ENCODE measurements at places on chromosomes 11 and 22. TPM values are rescaled to one million over a fixed set of nuclear protein-coding genes. Genes with fewer than 3 reads are reported as not detected.

DNA sequence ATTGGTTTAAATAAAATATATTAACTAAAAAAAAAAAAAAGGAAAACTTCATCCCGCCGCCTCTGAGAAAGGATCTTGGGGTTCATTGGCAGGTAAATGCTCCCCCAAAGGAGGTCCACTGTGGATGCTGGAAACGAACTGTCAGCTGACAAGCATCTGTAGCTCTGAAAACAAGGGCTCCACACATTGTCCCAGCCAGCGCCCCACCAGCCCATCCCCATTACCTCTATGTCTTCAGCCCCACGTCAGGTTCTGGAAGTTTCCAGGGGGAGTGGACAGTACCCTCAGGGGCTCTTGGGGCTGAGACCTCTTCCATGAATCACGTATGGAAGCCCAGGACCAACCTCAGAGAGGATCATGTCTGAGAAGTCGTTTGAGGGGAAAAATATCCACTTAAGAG lies 66.4 kb upstream of the WNT7B start:
- peak overlapping the region; percentile 53 for H3K4me3 ChIP-seq
- no peaks in the 10 kb centered on the region for H3K36me3 ChIP-seq
- no peaks in the 10 kb centered on the region for H3K4me1 ChIP-seq
- peak; percentile 18 for DNase-seq

- DNase-seq: no peak
- no peaks in the 10 kb centered on the region for H3K27me3 ChIP-seq
- no peaks in the 10 kb centered on the region for H3K36me3 ChIP-seq
- no peak overlapping the region for H3K27ac ChIP-seq
- H3K4me3 ChIP-seq: no peak overlapping the region
These were observed 97.6 kb upstream of the CLMP start for GRCh38 chr11:123292647-123293046.

Gene GPR83
- not detected for total RNA-seq

GRCh38 chr11:100936781-100937180 lies 192.8 kb downstream of the PGR start:
- H3K36me3 ChIP-seq: no peaks in the 10 kb centered on the region
- no peak for DNase-seq
- H3K4me3 ChIP-seq: no peak overlapping the region
- no peak overlapping the region for H3K27ac ChIP-seq

GRCh38 chr11:65416341-65416824 lies 6.2 kb upstream of the NEAT1 start:
- peak overlapping the region; percentile 98 for H3K27ac ChIP-seq
- H3K4me1 ChIP-seq: peaks cover 7% of the 10 kb centered on the region
- H3K4me3 ChIP-seq: peak overlapping the region; percentile 22
- no peaks in the 10 kb centered on the region for H3K36me3 ChIP-seq

Gene LDLRAD3
- total RNA-seq: 10.7 TPM

- DNase-seq: no peak
- no peaks in the 10 kb centered on the region for H3K27me3 ChIP-seq
- H3K36me3 ChIP-seq: no peaks in the 10 kb centered on the region
These were observed 58.1 kb downstream of the HIRA start for GRCh38 chr22:19373450-19373849.

Gene LARGE2
- 0.64 TPM for total RNA-seq

DNA sequence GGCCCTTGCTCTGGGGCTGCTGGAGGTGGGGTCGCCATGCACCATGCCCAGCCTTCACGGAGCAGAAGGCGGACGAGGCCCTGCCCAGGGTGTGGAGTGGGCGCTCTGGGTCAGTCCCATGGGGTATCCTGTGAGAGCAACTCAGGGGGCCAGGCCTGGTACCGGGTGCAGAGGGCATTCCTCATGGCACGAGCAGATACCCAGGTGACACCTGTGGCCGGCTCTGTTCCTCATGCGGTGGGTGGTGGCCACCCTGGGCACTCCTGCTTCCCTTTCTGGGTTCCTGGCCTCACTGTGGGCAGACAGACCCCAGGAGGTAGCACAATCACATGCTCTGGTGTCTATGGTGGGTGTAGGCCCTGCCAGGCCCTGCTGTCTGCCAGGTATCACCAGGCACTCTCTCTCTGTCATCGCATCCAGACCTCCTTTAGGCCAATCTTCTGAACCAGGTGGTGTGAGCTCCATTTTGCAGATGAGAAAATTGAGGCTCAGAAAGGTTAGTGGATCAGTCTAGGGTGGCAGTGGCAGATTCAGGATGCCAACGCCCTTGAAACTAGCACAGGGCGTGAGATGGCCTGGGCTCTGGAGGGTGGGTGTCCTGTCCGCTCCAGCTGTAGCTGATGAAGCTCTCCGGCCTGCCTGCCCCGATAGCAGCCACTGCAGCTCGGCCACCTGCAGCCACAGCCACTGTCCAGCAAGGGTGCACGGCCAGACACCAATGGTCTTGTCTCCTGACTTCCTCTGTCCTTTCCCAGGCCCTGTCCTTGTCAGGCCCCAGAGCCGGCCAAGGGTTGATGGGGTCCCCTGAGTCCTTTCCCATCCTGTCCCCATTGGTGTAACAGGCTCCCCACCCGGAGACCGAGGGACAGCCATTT lies 15.1 kb downstream of the DGKZ start:
- no peaks in the 10 kb centered on the region for H3K27me3 ChIP-seq
- DNase-seq: no peak
- peak overlapping the region; percentile 67 for H3K27ac ChIP-seq
- H3K4me1 ChIP-seq: peaks cover 7% of the 10 kb centered on the region
- H3K36me3 ChIP-seq: no peaks in the 10 kb centered on the region

DNA sequence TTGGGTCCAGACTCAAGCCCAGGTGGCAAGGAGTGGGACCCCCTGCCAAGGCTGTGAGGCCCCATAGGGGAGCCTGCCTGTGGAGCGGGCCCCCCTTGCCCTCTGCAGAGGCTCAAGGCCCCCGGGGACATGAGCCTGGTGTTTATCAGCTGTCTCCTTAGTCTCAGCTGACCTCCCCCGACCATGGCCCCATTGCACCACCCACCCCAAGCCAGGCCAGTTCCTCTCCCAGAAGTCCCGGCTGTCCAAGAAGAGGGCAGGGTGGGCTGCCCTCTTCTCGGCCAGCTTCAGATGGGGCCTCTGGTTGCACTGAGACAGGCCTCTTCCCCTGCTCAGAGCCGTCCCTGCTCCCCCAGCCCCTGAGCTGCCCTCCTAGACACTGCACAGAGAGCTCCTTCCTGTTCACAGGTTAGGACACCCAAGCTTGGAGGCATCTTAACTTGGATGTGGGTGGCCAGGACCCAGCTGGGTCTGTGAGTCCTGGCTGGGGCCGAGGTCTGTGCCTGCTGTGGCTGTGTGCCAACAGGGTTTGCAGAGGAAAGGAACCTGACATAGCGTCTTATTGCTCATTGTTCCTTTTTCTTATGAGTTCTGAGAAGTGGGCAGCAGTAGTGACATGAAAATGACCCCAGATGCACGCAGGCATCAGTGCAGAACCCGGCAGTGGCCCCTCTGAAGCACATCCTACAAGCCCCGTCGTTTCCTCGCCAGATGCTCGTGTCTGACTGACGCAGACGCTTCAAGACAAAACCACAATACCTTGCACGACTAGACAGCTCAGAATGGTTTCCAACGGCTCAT lies 5.4 kb downstream of the TRABD start:
- H3K27me3 ChIP-seq: no peaks in the 10 kb centered on the region
- DNase-seq: no peak
- peak overlapping the region; percentile 35 for H3K4me3 ChIP-seq
- peaks cover 27% of the 10 kb centered on the region for H3K4me1 ChIP-seq

Gene ELMOD1
- not detected for total RNA-seq

Gene MMP7
- 13.8 TPM for total RNA-seq

GRCh38 chr22:23098718-23099530 lies 28.6 kb downstream of the GNAZ start:
- H3K4me3 ChIP-seq: no peak overlapping the region
- DNase-seq: peak; percentile 57
- peaks cover 18% of the 10 kb centered on the region for H3K4me1 ChIP-seq
- H3K27ac ChIP-seq: peak overlapping the region; percentile 75
